H4 (cell line): ENCODE measurements at places on chromosomes 13 and 19.

DNA sequence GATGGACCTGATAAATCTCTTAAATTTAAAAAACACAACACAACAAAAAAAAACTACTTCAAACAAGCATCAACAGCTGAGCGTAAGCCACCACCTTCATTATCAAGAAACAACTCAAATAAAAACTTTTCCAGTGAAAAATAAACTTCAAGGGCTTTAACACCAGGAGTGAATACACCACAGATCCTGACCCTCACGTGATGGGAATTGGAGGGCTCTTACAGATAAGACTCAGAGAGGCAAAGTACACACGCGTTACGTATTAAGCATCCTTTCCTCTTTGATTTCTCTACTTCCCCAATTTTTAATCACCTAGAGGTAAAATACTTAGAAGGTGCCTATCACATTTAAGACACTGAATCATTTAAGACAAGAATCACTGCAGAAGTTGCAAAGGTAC is 573 bp upstream of the STARD13 start:
- DNase-seq = no peak

- no peak for DNase-seq
Measured at GRCh38 chr13:59790626-59791025, 373.1 kb downstream of the DIAPH3 start.

DNA sequence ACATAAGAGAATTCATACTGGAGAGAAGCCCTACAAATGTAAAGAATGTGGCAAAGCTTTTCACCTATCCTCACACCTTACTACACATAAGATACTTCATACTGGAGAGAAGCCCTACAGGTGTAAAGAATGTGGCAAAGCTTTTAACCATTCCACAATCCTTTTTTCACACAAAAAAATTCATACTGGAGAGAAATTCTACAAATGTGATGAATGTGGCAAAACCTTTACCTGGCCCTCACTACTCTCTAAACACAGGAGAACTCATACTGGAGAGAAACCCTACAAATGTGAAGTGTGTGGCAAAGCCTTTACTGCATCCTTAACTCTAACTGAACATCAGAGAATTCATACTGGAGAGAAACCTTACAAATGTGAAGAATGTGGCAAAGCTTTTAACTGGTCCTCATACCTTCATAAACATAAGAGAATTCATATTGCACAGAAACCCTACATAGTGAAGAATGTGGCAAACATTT is 14.0 kb upstream of the ZNF506 start:
- no peak for DNase-seq

- no peak for DNase-seq
Measured at GRCh38 chr19:1220976-1221903, 15.7 kb downstream of the STK11 start.
